ENCODE measurements at places on chromosomes 11 and 22.

GRCh38 chr11:107711861-107712755, at the start of gene SLN:
Gene SLN, minus strand, starts transcription at chr11:107712056.
- no peak for DNase-seq

DNA sequence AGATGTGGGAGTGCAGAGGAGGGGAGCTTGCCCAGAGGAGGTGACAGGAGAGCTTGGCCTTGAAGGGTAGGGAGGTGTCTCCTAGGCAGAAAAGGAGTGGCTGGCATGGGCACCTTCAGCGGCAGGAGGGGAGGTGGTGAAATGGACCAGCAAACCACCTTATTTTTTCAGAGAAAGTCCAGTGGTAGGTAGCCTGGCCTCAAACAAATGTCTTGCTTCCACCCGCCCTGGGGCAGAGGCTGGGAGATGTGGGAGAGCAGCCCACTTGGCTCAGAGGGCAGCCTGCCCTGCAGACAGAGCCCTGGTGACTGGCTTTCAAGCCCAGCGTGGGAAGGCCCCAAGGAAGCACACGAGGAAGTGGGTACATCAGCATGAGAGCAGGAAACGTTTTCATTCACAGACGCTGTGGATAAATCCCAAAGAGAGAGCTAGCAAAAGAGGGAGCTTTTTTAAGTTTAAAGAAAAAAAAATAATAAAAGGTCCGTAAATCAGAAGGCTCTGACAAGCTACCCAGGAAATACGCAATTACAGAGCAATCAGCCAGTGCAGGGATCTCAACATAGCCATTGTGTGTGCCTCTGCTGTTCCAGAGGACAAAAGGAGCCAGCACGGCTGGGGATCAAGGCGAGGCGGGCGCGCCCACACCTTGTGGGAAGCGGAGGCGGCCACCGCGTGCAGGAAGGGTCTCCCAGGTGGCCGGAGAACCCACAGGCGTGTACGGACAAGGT, 238.7 kb upstream of the PLET1 start:
- DNase-seq, result no peak

GRCh38 chr11:62497132-62497801, 49.3 kb downstream of the AHNAK start:
- no peak for DNase-seq

DNA sequence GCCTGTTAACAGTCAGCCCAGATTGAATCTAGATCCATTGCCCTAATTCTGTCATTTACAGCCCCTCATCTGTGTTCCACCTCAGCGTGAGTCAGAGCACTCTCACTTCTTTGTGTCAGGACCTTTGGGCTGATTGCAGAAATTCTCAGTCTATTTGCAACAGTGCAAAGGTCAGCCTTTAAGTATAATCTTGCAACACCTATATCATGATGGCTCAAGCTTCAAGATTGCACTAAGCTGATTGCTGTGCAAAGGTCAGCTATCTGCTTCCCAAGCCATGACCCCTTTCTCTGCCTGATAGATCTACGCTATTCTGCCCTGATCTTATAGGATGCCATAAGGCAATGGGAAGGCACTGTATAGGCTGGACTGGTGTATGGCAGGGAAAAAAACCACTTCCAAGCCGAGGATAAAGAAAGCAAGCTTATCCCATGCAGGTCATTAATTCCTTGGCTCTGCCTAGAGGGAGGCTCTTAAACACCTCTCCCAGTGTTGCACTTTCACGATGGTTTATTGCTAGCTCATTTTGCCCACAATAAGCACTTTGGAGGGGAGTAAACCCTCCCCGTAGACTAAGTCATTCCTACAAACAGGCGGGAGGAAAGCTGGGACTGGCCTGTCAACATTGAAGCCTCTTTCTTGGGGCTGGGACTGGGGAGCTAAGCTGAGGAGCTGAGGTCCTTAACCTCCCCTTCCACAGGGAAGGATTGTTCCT, 100.6 kb downstream of the RRAS2 start:
- no peak for DNase-seq

DNA sequence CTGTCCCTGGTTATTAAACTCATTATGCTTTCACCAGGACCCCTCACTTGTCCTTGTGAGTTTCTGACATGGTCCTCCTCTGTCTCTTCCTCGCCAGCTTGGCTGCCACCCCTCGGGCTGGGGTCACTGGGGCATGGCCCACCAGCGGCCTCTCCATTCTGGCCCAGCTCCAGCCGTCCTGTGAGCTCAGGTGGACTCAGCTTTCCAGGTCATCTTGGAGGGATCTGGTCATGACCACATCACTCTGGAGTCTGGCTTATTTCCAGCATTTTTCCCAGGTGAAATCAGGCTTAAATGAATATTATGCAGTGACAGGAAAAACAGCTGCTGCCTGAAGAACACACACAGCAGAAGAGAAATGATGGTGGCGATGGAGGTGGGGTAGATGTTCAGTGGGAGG, 224.5 kb downstream of the ADAMTS15 start:
- no peak for DNase-seq

DNA sequence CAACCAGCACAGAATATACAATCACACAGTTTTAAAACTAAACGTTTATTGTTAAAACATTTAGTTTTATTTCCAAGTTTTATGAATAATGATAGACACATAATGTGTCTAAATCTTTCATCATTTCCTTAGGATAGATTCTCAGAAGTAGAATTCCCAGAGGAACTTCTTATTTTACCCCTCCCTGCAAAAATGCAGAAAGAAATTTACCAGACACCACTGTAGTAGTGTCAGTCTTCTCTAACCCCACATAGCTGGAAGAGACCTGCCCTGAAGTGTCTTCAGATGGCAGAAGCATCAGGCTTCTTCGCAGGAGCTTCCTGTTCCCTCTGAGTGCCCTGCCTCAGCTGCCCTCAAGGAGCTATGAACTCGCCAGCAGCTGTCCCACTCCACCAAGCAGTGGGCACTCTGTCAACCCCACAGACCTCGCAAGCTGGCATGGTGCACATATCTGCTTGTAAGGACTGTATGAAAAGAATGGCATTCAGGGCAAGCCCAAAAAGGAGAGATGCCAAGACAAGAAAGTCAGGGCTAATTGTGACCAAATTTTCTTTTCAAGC, 28.5 kb upstream of the PAK1 start:
- no peak for DNase-seq

- no peak for DNase-seq
Observed at GRCh38 chr11:86018249-86018648, 50.6 kb downstream of the PICALM start.

DNA sequence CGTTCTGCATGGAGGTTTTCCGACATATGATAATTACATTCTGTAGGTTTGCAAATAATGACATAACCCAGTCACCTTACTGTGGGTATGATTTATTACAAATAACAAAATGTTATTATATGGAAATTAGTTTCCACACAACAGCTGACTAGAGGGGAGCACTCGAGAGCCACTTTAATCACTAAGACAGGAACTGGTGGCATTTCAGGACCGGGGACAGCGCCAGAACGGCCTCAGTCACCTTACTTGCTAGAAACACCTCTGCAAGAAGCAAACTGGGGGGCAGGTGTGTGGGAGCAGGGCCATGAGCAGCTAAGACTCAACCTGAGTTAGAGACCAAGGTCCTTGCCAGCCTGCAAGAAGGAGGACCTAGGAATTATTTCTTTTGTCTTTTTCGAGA, 199.9 kb downstream of the DSCAML1 start:
- DNase-seq, result no peak

Measured in BJ (cell line).